ENCODE measurements at places on chromosomes 12 and 14.

GRCh38 chr14:65168840-65169239, 66.5 kb upstream of the MAX start:
- no peak for DNase-seq

DNA sequence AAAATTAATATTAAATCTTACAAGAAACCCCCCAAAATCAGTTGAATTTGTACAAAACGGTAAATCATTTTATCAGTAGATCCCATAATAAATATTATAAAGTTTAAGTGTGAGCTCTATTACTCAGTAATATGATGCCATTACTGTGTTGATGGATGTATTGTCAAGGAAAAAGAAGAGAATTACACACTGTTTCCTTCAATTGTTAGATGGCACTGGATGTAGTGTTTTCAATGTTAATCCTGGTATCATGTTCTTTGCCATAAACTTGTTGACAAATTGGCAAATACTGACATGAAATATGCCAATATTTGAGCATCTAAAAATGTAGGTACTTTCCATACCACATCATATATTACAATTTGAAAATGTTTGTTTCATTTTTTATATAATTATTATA, 101.6 kb downstream of the NTS start:
- DNase-seq = no peak

GRCh38 chr14:54979039-54979438, 47.9 kb downstream of the WDHD1 start:
- DNase-seq = peak; percentile 5

DNA sequence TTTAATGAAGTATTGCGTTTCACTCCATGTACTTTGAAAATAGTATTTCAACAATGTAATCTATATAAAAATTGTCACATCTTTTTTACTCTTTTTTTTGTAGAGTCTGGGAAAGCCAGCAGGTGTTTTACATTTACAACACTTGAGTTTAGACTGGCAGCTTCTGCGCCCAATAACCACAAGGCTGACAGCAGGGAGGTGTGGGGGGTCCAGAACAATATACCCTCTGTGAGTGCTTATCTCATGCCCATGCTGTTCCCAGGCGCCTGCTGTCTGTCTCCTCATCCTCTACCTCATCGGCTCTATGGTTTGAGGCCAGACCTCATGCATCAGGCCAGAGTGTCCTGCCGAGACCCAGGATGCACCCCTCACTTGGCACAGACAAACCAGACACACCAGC, 24.9 kb downstream of the FBRSL1 start:
- no peak for DNase-seq

GRCh38 chr14:49640540-49641417, 5.7 kb upstream of the DNAAF2 start:
- no peak for DNase-seq

DNA sequence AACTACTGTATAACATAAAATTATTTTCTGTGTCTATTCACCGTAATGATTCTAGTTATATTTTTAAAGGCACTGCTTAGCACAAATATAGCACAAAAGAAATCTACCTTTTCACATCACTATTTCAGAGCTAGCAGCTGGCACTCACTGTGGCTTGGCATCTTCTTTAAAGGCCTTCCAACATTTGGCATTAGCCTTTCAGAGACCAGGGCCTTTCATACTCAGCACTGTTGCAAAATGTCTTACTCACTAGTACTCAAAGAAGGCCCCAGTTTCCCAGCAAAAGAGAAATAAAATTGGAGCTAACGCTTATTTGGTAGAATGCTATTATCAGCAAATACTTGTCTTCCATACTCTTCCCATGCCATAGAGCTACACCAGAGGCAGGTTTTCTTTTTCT, 238.4 kb downstream of the MED13L start:
- no peak for DNase-seq

- DNase-seq = no peak
Measured at GRCh38 chr14:99520571-99521081, 39.4 kb downstream of the CCNK start.

DNA sequence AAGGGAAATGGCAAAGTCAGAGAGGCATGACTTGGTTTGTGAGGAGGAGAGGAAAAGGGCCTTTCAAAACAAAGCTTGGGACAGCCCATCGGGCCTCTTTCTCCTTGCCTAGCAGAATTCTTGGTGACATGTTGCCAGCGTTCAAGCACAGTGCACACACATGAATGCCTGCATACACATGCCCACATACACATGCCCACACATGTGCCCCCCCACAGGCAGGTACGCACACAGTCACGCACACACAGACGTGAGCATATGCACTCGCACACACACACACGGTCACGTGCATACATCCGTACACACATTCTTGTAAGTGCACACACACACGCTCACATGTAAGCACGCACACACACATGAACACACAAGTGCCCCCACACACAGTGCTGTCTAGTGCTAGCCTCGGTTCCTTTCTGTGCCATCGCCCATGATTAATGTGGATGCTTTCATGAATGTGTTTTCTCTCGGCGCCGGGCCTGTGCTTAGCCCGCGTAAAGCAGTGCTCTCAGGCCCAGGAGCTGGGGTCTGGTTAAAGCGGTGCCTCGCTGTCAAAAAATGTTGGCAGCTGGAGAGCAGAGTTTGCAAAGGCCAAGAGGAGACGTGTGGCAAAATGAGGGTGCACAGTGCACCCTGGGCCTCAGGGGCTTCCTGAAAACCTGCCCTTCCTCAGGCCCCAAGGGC, 328.8 kb upstream of the DIO3 start:
- DNase-seq = no peak

DNA sequence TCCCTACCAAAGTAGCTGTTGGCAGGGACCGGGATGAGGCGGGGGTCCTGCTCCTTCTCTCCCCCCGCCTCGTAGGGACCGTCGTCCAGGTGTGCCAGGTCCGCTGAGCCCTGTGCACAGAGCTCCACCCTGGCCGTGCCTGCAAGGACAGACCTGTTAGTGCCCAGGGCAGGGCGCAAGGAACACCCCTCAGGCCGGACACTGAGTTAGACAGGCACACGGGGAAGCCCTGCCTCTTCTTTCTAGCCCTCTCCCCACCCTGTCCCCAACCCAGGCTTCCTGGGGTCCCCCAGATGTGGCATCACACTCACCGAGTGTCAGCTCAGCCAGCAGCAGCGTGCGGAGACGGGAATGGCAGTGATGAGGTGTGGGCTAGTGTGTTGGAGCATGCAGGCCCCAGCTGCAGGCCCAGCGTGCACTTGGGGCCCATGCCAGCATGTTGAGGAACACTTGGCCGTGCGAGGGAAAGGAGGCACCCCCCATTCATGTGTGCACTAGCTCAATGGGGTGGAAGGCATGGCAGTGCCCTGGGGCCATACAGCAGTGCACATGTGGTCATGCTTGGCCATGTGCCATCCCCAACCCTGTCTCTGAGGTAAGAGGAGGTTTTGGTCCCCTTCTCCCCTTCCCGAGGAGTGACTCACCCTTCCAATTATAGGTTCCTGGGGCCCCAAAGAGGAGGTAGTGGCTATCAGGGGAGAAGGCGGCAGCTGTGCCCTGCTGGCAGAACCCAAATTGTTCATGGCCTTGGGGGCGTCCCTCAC, 7.3 kb downstream of the ITGA7 start:
- no peak for DNase-seq

GRCh38 chr14:93114068-93114710, 1.5 kb downstream of the ITPK1 start:
- no peak for DNase-seq

DNA sequence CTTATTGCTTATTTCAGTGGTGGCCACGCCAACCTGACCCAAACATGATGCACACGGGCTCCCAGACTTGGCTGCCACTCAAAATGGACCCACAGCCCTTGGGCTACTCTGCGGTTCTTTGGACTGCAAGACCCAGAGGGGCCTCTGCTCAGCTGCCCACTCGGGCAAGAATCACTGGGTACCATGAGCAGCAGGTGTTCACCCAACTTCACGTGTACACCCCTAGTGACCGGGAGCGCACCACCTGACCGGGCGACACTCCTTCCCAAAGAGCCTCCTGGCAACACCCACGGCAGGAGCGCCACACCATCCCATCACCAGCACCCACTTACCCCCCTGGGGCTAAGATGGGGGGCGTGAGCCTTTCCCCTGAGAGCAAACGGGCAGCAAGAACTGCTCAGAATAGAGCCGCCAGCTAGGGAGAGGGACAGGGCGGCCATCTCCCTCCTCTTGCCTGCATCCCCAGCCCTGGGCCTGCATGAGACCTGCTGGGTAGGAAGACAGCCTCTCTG, 32.0 kb downstream of the CCNK start:
- DNase-seq = no peak

DNA sequence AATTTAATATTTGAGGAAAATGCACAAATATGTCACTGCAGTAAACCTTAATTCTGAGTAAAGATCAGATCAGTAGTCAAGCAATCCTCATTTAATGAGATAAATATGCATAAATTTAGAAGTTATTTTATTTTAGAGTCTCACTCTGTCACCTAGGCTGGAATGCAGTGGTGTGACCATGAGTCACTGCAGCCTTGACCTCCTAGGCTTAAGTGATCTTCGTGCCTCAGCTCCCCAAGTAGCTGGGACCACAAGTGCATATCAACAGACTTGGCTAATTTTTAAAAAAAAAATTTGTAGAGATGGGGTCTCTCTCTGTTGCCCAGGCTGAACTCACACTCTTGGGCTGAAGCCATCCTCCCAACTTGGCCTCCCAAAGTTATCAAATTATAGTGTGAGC, 41.3 kb downstream of the LMO3 start:
- no peak for DNase-seq
